ENCODE measurements at places on chromosomes 1 and 21.

DNA sequence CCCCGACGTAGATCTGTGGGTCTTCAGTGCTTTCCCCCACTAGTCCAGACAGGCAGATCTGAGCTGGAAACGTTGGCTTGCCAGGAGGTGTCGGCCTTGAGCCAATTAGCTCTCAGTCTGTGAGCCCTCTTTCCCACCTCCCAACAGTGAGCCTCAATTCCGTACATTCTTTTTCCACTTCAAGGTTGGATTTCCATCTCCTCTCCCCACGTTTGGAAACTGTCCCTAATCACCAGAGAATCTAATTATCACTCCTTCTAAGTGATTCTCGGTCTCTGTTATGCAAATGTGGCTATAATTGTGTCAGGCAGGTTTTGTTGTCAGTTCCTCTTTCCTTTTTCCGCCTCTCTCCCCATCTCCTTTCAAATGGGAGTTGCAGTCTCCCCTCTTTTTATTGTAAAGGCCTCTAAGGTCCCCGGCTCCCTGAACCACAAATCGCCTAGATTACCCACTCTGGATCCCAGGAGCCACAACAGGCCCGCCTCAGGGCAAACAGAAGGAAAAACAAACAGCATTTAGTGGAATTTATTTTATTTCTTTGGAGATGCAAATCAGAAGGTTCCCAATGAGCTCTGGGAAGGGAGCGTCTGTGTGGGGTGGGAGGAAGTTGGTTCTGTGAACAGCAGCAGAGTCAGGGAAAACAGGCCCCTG is 29.4 kb upstream of the LRRN2 start:
- DNase-seq = no peak

- no peak for DNase-seq
Measured at GRCh38 chr1:183466781-183467180, 5.5 kb upstream of the SMG7 start.

GRCh38 chr1:92481971-92482664 is 4.6 kb downstream of the GFI1 start:
- no peak for DNase-seq

DNA sequence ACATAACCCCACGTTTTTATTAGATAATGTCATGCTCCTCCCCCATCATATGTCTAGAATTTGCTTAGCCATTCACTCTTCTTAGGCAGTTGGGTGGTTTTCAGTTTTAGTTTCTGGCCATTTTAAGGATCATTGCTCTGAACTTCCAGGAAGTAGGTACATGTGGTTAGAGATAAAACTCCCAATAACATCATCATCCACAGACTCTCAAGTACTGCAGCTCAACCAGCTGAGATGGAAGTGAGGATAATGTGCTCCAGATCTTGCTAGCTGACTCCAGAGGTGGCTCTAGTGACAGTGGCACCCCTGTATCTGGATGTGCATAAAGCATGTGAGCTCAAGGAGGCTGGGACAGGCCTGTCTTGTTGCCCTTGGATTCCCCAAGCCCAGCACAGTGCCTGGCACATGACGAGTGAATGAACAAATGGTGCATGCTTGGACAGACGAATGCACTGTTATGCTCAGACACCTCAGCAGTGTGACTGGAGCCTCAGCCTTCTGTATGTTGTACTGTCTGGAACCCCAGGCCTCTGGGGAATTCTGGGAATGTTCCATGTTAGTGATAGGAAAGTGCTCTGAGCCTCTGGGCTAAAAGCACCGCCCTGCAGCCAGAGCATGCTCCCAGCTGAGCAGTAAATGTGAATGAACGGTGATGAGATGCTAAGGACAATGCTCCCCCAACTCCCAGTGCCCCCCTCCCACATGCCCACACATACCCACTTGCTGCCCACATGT is 16.4 kb upstream of the KCNN3 start:
- DNase-seq = no peak

- DNase-seq = no peak
Measured at GRCh38 chr1:193629875-193630274, 443.5 kb upstream of the B3GALT2 start.

GRCh38 chr21:37766129-37766528 is 150.1 kb downstream of the KCNJ6 start:
- no peak for DNase-seq

GRCh38 chr21:44572959-44573583 is 458 bp upstream of the KRTAP10-4 start:
- DNase-seq = no peak
